NCI-H526 treated with DMSO at 0.1 percent for 48 hours (cell line): ENCODE measurements at places on chromosomes 6 and 20.

DNA sequence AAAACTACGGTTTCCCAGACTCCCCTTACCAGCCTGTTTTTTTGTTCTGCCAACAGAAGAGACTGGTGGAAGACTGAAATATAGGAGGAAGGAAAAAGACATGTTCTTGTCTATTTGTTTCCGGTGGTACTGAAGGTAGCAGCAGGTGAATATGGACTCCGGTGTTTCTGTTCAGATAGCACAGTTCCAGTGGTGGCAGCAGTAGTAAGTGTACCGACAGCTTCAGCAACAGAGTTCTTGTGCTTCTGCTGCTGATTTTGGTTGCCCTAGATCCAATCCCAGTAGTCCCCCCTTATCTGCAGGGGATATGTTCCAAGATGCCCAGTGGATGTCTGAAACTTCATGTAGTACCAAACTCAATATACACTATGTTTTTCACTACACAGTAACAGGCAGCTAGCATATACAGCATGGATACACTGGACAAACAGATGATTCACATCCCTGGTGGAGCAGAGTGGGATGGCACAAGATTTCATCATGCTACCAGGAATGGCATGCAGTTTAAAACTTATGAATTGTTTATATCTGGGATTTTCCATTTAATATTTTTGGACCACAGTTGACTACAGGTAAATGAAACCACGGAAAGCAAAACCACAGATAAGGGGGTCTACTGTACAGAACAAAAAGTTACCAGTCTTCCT lies 301.8 kb downstream of the BTBD9 start:
- DNase-seq: no peak

DNA sequence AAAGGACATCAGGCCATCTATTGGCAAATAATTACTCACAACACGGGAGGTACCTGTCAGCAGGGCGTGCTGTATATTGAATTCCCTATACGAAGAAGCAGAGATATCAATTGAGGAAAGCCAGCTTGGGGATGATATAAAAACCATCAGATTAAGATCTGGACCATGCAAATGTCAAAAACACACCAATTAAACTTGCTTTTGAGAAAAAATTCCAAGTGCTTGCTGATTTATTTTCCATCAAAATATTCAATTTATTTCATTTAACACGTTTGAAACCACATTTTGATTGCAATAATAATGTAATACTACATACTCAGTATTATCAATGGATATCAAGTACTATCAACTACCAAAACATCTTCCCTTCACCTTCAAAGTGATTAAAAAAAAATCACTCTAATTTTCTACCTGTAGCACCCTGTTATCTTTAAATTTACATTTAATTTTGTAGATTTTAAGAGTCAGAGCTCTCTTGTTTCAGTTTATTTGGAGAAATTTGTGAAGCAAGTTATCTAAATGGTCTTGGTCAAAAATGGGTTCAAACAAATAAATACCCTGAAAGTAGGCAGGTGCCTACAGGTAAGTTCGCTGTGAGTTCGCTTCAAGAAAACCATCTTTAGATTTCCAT lies 6.8 kb upstream of the TBX18 start:
- DNase-seq: no peak

DNA sequence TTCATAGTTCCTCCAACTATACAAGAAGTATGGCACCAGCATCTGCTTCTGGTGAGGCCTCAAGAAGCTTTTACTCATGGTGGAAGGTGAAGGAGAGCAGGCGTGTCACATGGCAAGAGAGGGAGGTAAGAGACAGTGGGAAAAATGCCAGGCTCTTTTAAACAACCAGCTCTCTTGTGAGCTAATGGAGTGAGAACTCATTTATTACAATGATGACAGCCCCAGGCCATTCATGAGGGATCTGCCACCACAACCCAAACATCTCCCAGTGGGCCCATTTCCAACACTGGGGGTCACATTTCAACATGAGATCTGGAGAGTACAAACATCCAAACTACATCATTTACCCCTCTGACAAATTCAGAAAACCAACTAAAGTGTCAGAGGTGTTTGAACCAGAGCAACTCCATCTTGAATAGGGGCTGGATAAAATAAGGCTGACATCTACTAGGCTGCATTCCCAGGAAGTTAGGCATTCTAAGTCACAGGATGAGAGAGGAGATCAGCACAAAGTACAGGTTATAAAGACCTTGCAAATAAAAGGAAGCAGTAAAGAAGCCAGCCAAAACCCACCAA lies 2.2 kb upstream of the UBD start:
- DNase-seq: no peak

DNA sequence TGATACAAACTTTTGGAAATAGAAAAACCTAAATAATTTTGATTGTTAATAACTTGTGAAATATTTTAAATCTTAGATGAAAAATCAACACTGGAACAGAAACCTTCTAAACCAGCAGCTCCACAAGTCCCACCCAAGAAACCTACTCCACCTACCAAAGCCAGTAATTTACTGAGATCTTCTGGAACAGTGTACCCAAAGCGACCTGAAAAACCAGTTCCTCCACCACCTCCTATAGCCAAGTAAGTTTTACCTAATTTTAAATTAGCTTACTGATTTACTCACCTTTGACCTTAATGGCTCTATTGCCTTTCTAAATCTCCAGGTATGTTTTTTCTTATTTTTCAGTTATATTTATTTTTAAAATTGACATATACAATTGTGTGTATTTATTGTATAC lies 102.6 kb upstream of the ADGRF4 start:
- DNase-seq: peak; percentile 1

- DNase-seq: peak; percentile 8
These were observed 149.0 kb upstream of the FUT9 start for GRCh38 chr6:95866732-95867131.

DNA sequence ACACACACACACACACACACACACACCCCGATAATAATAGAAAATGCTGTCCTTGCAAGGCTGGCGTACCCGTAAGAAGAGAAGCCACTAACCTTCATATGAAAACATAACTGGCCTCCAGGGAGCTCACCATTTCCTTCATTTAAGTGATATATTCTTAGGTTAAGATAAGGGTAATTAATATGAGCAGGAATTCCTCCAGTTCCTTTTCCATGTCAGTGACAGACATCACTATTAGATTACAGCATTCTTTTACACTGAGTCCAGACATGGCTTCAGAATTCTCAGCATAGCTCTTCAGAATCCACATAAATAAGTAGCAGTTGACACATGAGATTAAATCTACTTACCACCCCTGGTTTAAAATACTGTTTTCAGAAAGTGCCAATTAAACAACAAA lies 121.9 kb downstream of the SIM1 start:
- no peak for DNase-seq

GRCh38 chr6:79425589-79426311 lies 111.5 kb downstream of the LCA5 start:
- no peak for DNase-seq

GRCh38 chr20:63317601-63318291 lies 24.8 kb downstream of the COL20A1 start:
- no peak for DNase-seq

- no peak for DNase-seq
These were observed 22.7 kb upstream of the PRDM1 start for GRCh38 chr6:106063448-106063850.

DNA sequence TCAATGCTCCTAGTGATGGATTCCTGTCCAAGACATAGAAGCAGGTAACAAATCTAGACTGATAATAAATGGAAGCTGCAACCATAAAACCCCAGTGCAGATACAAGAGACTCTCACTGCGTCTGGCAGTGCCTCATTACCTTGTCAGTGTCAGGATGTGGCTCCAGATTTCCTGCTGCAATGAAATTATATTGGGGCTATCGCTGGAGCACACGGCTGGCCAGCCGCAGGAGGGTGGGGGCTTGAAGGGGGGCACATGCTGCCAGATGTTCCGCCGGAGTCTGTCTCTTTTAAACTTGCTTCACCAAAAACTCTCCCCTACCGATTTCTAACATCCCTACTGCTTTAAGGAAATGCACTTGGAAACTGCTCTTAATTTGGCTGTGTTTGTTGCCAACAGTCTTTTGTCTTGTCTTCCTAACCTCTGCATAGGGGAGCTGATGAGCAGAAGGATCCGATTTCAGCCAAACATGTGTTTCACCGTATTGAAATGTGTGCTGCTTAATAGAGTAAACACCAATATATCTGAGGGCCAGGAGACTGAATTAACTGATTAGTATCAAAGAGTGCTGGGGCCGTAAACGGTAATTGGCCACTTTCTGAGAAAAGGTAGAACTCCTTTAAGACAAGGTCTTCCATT lies 102.2 kb upstream of the EXOC2 start:
- no peak for DNase-seq

GRCh38 chr6:121521164-121521555 lies 85.7 kb downstream of the GJA1 start:
- no peak for DNase-seq

DNA sequence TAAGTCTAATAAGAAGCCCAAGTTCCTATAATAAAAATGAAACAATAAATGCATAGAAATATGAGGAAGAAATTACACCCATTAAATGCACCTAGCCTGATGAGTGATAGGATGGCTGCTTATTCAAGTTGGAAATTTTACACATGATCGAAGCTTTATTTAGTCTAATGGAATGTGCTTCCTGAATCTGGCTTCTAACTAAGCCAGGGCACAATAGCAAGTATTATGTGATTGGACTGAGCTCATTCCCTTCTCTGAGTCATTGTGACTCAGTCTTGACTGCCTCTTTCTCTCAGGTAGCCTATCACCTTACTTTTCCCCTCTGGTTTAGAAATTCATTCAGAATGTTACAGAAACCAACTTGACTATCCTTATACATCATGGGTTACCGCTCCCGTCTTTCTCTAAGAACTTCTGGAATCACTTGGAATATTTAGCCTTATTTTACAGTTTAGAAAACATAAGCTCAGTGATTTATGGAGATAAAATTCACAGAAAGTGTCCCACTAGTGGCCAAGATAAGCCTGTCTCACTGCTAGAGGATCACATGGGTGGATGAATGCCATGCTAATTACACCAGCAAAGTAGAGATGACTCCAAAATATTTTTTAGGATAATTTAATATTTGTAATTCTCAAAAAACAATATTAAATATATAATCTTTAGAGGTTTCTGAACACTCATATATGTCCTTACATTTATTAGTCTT lies 505.3 kb upstream of the JAG1 start:
- DNase-seq: no peak

DNA sequence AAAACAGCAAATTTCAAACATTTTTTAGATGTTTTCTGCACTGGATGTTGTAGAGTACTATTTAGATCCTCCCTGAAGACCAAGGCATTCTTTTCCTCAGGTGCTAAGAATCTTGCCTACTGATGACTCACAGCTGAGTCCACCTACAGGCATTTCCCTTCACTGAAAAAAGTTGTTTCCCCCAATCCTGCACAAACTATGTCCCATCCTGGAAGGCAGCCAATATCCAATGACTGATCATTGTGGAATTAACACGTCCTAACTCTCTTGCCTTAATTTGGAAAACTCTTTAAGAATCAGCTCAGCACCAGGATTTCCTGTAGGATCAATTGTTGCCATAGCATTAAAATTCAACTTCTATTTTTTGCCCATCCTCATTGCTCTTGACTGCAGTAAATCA lies 268.4 kb upstream of the IRAK1BP1 start:
- no peak for DNase-seq

- DNase-seq: peak; percentile 28
These were observed 148.0 kb downstream of the DHX35 start for GRCh38 chr20:39109933-39110818.

- no peak for DNase-seq
These were observed 29.7 kb downstream of the PREX1 start for GRCh38 chr20:48797850-48798747.

DNA sequence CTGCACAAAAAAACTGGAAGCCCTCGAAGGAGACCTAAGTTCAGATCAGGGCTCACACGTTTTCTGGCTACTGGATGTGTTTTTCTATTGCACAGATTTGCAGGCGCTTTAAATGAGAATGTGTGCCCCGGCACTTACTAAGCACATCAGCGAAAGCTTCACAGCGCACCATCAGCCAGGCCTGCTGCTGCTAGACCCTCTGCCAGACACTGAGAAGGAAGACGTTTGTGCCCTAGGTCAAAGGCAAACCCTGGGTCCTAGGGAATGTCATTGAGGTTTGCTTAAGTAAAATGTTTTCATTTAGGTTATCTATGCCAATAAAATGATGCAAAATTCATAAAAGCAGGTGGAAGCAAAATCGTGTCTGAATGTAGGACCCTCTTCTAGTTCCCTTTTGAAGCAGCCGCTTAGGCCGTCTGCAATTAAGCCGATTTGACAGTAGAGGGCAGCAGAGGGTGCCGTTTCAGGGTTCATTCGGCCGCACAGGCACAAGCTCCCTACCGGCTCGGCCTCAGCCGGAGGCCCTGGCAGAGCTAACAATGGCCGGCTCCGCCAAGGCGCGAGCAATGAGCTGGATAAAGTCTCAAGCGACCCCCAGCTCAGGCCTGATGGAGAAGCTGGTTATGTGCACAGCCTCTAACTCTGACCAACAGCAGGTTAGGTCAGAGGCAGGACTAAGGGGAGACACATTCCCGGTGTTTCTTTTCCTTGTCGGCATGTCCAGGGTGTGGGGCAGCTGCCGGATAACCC lies 107.2 kb upstream of the FOXA2 start:
- DNase-seq: peak; percentile 37
